ENCODE measurements at places on chromosomes 5 and 9.

DNA sequence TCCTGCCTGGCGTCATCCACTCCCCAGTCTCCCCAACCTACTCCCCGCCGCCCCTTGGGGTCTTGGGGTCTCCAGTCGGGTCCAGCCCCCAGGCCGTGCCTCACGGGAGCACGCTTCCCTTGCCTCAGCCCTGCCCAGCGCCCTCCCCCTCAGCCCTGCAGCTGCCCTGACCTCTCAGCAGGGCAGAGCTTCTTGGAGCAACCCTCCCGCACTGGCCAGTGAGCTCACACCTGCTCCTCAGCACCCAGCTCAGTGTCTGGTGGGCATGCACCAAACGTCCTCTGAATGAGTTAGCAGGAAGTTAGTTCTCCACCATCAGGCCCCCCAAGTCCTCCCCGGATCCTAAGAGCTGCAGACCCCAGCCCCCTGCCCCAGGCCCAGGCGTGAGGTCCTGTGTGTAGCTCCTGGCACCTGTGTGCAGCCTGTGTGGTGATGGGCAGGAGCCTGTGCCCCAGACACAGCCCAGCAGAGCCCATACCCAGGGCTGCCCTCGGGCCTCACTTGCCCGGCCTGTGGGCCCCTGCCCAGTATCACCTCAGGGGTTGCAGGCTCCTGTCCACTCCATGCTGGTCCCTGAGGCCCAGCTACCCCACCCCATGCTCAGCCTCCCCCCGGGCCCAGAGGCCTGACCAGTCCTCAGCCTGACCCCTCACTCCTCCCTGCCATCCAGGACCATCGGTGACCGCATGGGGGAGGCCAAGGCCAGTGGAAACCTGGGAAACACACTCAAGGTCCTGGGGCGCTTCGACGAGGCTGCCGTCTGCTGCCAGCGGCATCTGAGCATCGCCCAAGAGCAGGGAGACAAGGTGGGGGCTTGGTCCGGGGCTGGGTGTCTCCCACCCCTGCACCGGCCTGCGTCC is 8.2 kb downstream of the GPSM1 start:
- DNase-seq: no peak

- DNase-seq: no peak
Measured at GRCh38 chr9:130746434-130747212, 53.0 kb downstream of the EXOSC2 start.

- no peak for DNase-seq
Measured at GRCh38 chr9:15154677-15155076, 152.3 kb downstream of the TTC39B start.

GRCh38 chr5:149054416-149054815 is 8.4 kb downstream of the SH3TC2 start:
- no peak for DNase-seq

DNA sequence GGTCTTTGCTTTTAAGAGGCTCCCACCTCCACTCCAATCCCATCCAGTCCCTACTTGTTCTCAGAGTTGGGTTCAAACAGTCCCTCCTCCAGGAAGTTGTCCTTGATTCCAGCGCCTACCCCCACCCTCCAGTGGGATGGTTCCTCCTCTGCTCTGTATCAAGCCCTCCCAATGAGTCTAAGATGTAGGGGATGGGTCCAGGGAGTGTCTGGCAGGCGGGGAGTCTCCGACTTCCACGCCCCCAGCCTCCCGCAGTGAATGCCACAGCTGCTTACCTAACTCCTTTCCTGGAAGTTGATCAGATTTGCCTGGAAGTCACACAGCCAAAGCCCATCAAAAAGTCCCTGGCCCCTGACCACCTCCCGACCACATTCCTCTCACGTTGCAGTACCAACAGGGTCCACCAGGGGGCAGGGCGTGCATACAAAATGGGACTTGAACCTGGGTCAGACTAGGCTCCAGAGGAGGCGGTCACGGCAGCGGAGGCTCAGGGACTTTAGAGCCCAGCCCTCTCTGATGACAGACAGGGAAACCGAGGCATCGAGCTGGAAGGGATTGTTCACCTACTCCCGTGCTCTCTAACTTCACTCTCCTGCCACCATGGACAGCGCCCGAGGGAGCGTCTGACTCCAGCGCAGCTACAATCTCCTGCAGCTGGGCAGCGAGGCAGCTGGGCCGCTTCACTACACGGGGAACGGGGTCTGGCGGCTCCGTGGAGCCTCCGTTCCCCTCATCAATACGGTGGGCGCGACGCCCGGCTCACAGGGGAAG is 25.0 kb upstream of the TDRD7 start:
- DNase-seq: peak; percentile 57

DNA sequence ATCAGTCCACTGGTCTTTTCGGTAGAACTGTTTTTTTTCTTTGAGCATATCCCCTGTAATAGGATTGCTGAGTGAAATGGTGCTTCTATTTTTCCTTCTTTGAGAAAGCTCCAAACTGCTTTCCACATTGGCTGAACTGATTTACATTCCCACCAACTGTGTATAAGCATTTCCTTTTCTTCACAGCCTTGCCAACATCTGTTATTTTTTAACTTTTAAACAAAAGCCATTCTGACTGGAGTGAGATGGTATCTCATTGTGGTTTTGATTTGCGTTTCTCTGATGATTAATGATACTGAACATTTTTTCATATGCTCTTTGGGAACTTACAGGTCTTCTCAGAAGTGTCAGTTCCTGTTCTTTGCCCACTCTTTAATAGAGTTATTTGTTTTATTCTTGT is 764.7 kb downstream of the MTRR start:
- no peak for DNase-seq

- no peak for DNase-seq
Measured at GRCh38 chr9:69104830-69105527, 69.1 kb upstream of the TJP2 start.

DNA sequence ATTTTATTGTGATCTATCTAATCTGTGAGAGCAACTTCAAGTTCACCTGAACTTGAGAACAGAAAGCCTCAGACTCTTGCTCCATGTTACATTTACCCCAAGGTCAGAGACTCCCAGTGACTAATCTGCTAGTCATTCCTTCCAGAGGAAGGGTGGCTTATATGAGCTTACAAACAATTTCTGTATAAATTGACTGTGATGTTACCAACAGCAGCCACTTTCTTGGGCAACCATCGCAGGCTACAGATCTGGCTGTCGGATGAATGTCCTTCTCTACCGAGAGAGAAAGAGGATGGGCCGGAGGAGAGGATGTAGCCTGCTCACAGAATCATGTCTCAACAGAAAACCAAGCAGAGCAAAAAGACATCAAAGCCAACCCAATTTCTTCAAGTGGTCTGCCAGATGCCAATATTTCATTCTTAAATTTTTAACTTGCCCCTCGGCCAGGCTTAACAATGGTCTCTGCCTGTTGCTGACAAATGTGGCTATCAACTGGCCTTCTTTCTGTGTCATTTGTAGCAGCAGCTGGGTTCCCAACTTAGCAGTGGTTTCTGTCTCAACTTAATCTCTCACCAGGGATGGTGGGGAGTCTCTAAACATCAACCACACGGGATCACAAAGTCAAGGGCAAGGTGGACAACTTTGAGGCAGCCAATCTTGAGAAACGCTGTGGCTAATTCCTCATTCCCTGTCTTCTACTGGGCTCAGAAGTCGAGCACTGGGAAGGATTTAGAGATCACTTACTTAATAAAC is 81.3 kb downstream of the RAPGEF1 start:
- DNase-seq: no peak

GRCh38 chr5:31553863-31554262 is 21.8 kb downstream of the C5orf22 start:
- DNase-seq: no peak

- no peak for DNase-seq
Measured at GRCh38 chr9:111621895-111622480, 9.1 kb upstream of the DNAJC25 start.

DNA sequence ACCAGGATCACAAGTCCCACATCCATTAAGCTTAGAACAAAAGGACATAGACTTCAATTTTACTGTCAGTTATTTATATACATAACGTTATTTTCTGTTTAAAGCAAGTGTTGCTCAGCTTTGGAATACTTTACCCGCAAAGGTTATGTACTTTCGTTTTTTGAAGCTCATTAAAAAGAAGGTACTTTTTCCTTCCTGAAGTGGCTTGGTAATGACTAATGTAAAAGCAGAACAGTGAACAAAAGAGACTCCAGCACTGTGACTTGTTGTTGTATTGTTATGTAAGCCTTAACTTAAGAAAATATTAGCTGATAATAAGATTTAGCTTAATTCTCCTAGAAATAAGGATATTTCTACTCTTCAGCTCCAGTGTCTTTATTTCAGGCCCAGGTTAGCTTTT is 97.3 kb upstream of the SLCO6A1 start:
- no peak for DNase-seq

GRCh38 chr5:120942596-120943350 is 478.7 kb downstream of the PRR16 start:
- DNase-seq: no peak

DNA sequence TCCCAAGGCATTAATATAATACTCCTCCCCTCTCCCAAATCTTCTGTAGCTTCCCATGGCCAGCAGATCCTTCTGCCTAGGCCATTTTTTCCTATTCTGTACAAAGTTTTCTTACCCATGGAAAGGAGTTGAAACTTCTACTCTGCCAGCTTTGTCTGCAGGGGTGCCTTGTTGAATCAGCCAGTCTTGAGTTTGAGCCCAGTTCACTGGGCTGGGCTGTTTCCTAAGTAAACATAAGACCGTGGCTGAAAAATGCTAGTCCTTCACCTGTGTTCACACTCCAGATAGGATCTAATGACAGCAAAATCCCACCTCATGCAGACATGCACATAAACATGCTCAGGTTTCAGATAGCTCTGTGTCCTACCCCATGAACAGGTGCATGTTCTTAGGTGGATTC is 10.4 kb downstream of the TEX48 start:
- no peak for DNase-seq

DNA sequence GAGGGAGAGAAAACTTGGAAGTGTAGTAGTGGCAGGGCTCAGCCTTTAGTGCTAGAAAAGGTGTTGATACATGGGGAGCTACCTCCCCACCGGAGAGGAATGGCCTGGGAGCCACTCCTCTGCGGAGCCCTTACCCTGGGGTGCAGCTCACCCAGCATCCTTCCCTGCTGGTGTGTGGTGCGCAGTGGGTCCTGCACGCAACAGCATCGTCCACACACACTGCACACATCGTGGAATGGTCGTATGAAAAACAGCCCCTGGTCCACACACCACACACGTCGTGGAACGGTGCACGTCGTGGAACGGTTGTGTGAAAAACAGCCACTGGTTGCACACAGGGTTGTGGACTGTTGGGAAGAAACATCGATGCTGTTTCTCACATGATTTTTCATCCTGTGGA is 16.1 kb upstream of the AHRR start:
- DNase-seq: no peak

DNA sequence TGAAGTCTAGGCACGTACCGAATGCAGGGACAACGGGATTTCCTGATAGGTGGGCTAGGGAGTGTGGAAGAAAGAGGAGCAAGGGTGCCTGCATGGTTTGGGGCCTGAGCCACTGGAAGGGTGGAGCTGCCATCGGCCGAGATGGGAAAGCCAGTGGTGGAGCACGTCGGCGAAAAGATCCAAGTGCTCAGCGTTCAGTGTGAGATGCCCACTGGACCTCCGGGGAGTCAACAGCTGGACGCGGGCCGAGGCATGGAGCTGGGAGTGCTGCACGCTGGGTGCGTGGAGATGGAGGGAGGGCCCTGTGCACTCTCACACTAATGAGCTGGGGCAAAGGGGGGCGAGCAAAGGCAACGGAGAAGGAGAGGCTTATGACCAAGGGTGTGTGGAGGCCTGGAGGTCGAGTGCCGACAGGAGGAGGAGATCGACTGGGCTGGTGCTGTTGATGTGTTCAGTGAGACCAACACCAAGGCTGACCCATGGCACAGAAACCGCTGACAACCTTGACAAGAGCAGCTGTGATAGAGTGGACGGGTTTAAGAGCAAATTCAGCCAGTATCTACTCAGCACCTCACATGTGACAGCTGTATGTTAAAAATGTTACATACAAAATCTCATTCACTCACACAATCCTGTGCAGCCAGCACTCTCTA is 85.7 kb downstream of the STK10 start:
- DNase-seq: no peak

GRCh38 chr5:22850981-22851380 is 2.2 kb downstream of the CDH12 start:
- no peak for DNase-seq

GRCh38 chr5:19210886-19211285 is 777.1 kb downstream of the CDH18 start:
- DNase-seq: no peak

DNA sequence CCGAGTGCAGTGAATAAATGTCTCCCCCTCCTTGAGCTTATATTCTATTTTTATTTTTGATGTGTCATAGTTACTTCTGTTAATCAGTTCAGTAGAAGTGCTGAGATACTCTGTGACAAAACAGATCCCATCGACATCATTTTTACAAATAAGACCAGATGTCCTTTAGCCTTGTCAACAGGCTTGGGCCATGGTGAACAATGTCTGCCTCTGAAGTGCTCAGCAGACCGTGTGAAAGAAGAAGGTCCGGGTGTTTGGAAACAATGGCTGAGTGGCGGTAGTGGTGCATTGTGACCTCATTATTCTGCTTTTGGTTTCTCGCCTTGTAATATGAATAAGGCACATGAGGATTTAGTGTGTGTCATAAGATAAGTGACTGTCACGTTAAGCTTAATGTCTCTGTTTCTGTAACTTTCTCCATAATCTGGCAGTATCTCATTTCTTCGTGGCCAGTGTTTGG is 71.2 kb downstream of the SYK start:
- DNase-seq: no peak

GRCh38 chr5:126124706-126125345 is 298.4 kb upstream of the GRAMD2B start:
- no peak for DNase-seq

DNA sequence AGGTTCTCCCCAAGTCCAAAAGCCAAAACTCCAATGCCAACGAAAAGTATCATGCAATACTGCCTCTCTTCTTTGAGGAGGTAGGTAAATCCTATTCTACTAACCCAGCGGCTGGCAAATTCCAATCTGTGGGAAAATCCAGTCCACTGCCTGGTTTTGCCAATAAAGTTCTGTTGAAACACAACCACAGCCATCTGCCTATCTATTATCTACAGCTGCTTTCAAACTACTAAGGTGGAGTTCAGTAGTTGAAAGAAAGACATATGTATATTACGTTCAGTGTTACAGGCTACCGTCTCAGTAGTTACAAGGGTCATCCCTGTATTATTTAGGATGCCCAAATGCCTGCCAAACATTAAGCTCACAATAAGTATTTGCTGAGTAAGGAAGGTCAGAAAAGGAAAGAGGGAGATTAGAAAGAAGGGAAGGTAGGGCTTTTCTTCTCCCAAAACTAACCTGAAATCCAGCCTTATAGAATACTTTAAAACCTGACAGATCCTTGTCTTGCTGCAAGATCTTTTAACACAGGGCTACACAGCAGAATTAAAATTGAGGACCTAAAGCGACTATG is 16.2 kb downstream of the ARL15 start:
- no peak for DNase-seq

GRCh38 chr5:133284306-133284705 is 232.5 kb downstream of the HSPA4 start:
- DNase-seq: no peak

GRCh38 chr5:150181766-150182545 is 7.9 kb upstream of the SLC6A7 start:
- no peak for DNase-seq

DNA sequence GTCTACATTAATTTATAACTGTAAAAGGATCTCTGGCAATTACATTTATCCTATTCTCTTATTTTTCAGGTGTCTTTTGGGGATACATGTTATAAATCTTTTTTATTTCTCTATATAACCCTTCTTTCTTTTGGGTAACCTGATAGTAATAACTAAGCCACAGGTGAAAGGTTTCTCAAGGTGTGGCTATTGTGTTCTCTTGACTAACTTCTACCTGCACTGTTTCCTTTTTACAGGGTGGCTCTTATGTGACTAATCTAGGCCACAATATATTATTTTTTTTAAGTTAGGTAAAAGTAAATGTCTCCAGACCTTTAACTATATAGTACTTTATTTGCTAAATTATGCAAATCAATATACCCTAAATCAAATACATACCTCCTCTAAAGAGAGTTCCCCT is 193.2 kb downstream of the EFNA5 start:
- no peak for DNase-seq

Measured in T-helper 1 cell (primary cell).